ENCODE measurements at places on chromosomes 2 and 18. TPM values are rescaled to one million over a fixed set of nuclear protein-coding genes. Genes with fewer than 3 reads are reported as not detected.

Gene PTPRN
- total RNA-seq = 0.11 TPM

Gene SCTR
- not detected for total RNA-seq

Gene ALLC
- not detected for total RNA-seq

Gene TUBA3E
- total RNA-seq = 0.22 TPM

Gene GAL3ST2
- 0.79 TPM for total RNA-seq

Gene OR6B2
- not detected for total RNA-seq

Gene RGPD4
- not detected for total RNA-seq

Gene CAVIN2
- 4.2 TPM for total RNA-seq
